Stimulated activated CD4-positive, alpha-beta T cell treated with anti-CD3 and anti-CD28 coated beads, Interleukin-1b, Interleukin-23, amount 100 ng/mL, for 4 hours (primary cell): ENCODE measurements at places on chromosomes 5 and 9.

GRCh38 chr9:136713550-136713949 is 1.2 kb downstream of the DIPK1B start:
- DNase-seq, result no peak

DNA sequence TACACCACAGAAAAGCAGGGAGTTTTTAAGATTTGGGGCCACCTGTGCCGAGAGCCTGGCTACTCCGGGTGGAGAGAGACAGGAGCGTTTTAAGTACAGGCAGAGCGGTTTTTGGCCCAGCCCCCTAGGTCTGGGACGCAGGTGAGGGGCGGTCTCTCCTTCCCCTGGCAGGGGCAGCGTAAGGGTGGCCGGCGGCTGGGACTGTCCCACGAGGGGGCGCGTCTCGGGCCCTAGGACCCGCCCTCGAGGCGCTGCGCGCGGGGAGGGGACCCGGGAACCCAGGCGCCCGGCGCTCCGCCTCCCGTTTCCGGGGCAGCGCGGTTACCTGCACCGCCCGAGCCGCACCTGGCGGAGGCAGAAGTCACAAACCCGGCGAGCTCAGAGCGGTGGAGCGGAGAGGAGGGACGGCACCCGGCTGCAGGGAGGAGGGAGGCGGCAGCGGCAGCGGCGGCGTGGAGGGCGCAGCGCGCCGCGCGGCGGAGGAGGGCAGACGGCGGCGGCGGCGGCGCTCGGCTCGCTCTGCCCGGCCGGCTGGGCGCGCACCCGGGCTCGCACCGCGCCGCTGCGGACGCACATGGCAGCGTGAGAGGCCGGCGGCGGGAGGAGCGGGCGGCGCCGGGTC is at the start of gene WWC1:
TSS of gene WWC1 (plus strand) at position 304 of the 622 bp plus-strand sequence. CDS start 508 bp downstream, outside the sequence.
- peak; percentile 58 for DNase-seq

GRCh38 chr5:56167519-56167918 is 65.6 kb downstream of the ANKRD55 start:
- no peak for DNase-seq

DNA sequence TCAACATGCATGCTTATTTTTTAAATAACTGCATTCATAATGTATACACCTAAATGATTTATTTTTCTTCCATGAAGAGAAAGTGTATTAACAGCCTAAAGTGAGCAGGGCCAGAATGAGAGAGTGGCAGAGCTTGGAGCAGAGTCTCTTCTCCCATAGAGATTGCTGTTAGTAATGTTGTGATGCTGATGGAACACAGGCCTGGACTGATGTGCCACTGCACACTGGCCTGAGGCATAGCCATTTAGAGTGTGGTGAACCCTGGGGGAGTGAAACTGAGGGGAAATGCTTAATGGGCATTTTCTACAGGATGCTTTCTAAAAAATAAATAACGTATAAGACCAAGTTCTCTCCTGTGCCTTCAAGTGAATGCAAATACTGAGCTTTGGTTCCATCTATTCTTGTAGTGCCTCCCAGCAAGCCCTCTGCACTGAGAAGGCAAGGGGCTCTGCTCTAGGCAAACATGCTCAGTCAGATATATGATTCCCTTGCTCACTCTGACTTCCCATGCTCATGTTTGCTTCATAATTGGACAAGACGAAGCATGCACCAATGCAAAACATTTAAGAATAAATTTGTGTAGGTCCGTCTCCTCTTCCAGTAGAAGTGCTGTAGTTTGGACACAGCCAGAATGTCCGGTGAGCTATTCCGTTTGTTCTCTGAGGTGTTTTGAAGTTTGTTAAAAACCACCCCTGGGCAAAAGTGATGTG is 185.7 kb downstream of the PBX3 start:
- no peak for DNase-seq

GRCh38 chr9:13369431-13369830 is 89.9 kb upstream of the MPDZ start:
- no peak for DNase-seq

DNA sequence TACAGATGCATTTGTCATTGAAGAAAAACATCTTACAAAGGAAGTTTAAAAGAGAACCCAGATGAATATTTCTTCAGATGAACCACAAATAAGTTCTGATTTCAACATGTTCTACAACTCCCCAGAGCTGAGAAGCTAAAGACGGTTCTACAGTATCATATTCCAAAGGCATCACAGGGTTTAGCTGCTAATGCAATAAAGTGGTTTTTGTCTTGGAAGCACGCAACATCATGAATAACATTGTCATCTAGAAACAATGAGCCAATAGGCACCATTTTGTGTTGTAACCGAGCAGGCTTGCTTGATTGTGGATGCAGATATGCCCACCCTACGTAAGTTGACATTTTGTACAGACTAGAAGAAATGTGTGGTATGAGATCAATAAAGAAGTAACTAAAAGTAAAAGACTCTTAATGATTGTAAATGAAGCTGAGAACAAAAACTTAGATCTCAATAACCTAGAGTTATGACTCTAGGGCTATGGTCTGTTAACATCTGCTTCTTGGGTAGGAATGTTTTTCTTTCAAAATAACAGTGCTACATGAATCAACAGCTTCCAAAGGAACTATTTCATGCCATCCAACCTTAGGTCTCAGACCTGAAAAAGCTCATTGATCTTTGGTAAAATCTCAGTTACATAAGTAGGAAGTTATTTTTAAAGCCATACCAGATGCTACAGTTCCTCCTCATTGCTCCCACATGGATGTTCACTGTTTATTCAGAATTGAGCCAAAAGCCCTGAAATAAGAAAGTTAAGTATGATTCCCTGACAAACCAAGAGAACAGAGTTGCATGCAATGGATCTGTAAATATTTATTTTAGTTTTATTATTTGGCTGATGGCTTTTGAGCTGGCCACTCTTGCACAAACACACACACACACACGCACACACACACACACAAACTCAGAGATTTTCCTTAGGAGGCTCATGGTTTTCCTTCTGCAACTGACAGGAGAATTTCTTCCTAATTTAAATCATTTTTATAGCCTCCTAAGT is 118.7 kb upstream of the SLCO6A1 start:
- no peak for DNase-seq

- no peak for DNase-seq
Measured at GRCh38 chr9:132947756-132948155, 3.3 kb upstream of the TSC1 start.

GRCh38 chr5:10498350-10498749 is 56.7 kb downstream of the ROPN1L start:
- no peak for DNase-seq

GRCh38 chr9:18596920-18597319 is 123.0 kb downstream of the ADAMTSL1 start:
- no peak for DNase-seq

GRCh38 chr5:140294753-140295152 is 8.1 kb downstream of the PFDN1 start:
- no peak for DNase-seq

- DNase-seq, result no peak
Measured at GRCh38 chr5:80885396-80886000, 74.7 kb upstream of the RASGRF2 start.

- no peak for DNase-seq
Measured at GRCh38 chr9:78386348-78386747, 89.4 kb downstream of the PSAT1 start.

DNA sequence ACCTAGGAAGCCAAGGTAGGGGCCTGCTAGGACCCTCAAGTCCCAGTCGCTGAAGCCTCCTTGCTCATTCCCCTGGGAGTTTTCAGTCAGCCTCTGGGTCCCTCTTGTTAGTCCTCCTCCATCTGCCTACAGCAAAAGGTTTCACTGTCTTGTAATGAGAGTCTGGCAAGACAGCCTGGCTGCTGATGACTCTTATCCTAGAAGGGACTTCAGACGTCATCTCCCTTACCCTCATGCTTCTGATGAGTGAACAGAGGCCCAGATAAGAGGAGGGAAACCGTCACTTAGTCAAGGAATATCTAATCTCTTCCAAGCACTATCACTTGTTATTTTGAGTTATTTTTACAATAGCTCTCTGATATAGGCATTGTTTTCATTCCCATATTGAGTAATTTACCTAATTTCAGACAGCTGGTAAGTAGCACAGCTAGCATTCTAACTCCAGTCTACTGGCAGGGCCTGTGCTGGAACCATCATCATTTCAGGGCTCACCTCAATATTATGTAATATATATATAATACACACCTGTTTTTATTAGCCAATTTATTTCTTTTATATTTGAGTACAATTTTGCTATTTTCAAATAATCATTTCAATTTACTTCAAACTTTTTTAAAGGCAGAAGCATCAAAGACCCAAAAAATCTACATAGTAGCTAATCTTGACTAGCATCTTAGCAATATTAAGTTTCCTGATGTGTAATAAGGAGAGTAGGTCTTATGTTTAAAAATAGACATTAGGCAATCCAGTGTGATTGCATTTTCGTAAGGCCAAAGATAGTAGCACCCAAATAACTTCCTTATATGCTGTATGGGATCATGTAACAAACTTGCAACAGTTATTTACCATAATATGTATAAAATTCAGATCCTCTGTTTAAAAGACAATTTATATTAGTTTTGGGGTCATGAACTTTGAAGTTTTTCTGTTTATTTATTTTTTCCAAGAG is 7.9 kb downstream of the CMYA5 start:
- DNase-seq, result no peak
